ENCODE measurements at places on chromosomes 12 and 14.

- DNase-seq: no peak
Observed at GRCh38 chr14:80117876-80118275, 93.4 kb downstream of the DIO2 start.

DNA sequence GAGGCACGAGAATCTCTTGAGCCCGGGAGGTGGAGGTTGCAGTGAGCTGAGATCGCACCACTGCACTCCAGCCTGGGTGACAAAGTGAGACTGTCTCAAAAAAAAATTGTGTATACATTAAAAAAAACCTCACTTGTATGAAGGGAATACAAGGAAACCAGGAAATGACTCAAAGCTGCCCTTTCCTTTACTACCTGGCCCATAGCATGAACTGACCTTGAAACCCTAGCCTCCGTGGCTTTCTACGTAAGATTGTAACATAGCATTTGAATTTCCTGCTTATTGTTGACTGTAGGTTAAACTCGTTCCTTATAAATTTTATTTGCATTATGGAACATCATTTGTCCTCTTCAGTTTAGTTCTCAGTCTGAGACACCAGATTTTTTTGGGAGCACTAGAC lies 9.1 kb upstream of the DDX47 start:
- DNase-seq: no peak

GRCh38 chr14:60051721-60052221 lies 40.0 kb upstream of the PCNX4 start:
- no peak for DNase-seq

GRCh38 chr12:41293011-41293410 lies 104.9 kb downstream of the PDZRN4 start:
- no peak for DNase-seq

- no peak for DNase-seq
Observed at GRCh38 chr12:105219261-105220028, 16.5 kb downstream of the APPL2 start.

- DNase-seq: no peak
Observed at GRCh38 chr14:97022741-97023140, 225.6 kb downstream of the VRK1 start.

DNA sequence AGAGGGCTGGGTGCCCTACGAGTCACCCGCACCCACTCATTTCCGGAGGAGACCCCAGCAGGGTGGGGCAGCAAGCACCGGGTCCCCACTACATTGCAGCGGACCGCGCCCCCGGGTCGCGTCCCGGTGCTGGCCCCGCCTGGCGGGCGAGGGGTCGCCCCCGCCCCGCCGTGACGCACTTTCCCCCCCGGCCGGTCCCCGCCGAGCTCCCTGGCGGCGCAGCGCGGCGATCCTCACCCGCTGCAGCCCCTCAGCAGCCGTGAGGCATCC lies 106.1 kb downstream of the PRICKLE1 start:
- peak; percentile 28 for DNase-seq

- DNase-seq: no peak
Observed at GRCh38 chr14:74663884-74664283, 49.0 kb downstream of the AREL1 start.

GRCh38 chr14:60789656-60790055 lies 55.1 kb downstream of the MNAT1 start:
- no peak for DNase-seq

DNA sequence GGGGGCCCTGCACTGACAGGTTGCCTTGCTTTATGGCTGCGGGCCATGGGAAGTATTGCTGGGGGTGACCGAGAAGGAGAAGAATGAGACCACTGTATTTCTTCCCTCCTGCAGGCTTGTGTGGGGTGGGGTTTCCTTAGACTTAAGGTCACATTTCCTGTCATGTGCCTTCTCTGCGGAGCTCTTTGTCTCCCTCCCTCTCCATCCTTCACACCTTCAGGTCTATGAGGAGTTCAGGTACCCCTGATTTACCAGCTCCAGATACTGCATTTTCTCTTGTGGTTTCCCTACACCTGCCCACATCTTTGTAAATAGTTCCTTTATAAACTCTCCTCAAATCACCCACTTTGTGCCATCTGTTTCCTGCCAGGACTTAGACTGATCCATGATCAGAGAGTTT lies 3.6 kb downstream of the FNTB start:
- DNase-seq: peak; percentile 58

DNA sequence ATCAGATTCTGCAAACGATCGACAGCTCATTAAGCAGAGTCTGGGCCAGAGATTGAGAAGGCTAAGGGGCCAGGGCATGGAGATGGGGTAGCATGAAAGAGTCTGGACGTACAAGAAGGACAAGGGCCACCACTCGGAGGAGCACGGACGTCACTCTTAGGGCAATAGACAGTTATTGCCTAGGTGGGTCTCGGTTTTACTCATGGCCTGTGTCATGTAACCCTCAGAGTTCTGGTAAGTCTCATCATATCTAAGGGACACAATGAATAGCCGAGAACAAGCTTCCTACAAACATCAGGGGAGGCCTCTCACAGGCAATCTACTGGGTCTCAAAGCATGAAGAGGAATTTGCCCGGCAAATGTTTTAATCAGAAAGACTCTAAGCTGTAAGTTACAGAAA lies 30.4 kb upstream of the ITPK1 start:
- DNase-seq: no peak

GRCh38 chr12:53722450-53723041 lies 4.7 kb downstream of the CALCOCO1 start:
- DNase-seq: no peak

GRCh38 chr14:59964251-59965007 lies 44.5 kb downstream of the LRRC9 start:
- DNase-seq: no peak

DNA sequence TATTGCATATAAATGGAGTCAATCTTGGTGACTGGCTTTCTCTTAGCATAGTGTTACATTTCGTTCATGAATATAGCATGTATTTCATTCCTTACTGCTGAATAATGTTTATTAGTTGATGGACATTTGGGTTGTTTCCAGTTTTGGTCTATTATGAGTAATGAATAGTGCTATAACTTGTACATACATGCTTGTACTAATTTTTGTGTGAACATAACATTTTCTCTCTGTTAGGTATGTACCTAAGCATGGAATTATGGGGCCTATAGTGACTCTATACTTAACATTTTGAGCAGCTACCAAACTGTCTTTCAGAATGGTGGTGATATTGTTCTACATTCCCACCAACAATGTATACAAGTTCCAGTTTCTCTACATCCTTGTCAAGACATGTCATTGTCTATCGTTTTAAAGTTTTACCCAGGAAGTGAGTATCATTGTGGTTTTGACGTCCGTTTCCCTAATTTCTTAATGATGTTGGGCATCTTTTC lies 23.1 kb downstream of the ATP2A2 start:
- DNase-seq: no peak

GRCh38 chr12:25052914-25053211 lies 104.0 kb upstream of the BCAT1 start:
- DNase-seq: no peak

GRCh38 chr12:130083002-130083401 lies 79.3 kb upstream of the FZD10 start:
- no peak for DNase-seq

- no peak for DNase-seq
Observed at GRCh38 chr12:123696646-123697045, 15.5 kb upstream of the ATP6V0A2 start.

DNA sequence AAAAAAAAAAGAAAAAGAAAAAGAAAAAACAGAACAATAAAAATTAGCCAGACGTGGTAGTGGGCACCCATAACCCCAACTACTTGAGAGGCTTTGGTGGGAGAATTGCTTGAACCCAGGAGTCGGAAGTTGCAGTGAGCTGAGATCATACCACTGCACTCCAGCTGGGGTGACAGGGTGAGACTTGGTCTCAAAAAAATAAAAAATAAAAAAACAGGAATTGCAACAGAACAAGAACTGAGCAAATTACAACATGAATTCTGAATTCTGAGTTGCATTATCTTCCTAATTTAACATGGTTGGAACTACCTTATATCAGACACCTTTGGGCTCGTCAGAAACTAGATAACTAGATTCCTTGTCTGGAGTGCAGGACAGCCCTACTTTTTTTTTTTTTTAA lies 53.3 kb upstream of the NR2C1 start:
- DNase-seq: no peak

- DNase-seq: no peak
Observed at GRCh38 chr14:60695327-60695726, 28.8 kb downstream of the SIX4 start.

GRCh38 chr14:27078191-27078590 lies 480.4 kb upstream of the NOVA1 start:
- no peak for DNase-seq

GRCh38 chr14:72547999-72548398 lies 345.9 kb downstream of the DPF3 start:
- DNase-seq: no peak

DNA sequence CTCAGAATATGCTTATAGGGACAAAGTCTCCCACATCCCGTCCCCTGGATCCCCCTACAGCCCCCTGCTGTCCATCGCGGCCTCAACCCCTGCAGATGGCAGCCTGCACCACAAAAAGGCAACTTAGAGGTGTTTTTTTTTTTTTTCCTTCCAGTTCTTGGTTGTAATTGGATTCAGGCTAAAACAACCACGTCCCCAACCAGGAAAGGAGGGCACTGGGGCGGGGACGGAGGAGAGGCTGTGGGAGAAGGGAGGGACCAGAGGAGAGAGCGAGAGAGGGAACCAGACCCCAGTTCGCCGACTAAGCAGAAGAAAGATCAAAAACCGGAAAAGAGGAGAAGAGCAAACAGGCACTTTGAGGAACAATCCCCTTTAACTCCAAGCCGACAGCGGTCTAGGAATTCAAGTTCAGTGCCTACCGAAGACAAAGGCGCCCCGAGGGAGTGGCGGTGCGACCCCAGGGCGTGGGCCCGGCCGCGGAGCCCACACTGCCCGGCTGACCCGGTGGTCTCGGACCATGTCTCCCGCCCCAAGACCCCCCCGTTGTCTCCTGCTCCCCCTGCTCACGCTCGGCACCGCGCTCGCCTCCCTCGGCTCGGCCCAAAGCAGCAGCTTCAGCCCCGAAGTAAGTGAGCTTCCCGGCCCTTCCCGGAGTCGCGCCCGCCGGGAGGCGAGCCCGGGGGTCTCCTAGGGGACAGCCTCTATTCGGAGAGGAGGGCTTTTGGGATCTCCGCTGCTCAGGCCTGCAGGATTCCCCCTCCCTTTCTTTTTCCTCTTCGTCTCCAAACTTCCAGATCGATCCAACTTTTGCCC lies at the start of gene MMP14:
MMP14 (plus strand) TSS at position 285 of the 813 bp plus-strand sequence; CDS start at position 518, 233 bp downstream.
- no peak for DNase-seq

DNA sequence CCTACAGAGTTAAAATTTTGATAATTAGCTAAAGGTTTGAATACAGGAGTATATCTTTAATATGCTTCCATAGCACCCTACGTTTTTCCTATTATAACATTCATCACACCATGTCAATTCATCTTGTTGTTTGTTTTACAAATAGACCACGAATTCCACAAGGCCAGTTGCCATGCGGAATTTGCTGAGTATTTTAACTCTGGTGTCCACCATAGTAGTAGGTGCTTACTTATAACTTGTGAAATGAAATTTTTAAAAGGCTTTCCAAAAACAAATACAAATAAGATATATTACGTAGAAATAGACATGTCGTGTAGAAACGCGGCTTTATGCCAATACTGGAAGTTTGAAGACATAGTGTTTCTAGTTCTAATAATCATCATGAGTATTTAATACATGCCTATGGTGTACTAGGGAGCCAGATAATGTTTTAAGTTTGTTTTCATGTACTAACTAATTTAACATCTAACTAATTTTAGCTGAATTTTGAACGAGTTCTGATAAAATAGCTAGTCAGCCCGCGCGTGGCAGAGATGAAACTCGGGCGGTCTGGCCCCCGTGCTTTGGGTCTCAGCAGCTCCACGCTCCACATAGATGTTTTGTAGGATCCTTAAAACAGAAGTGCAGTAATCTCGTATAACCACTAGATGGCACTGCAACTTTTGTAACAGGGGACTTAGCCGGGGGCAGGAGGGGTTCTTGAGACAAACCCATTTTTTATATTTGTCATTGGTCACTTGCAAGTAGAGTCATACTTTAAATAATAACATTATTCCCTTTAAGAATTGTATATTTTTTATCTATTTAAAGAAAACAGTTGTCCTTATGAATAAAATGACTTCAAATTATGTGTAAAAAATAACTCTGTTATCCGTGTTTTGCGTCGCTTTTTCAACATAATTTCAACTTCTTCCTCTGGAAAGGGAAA lies 10.2 kb downstream of the CD69 start:
- DNase-seq: no peak

DNA sequence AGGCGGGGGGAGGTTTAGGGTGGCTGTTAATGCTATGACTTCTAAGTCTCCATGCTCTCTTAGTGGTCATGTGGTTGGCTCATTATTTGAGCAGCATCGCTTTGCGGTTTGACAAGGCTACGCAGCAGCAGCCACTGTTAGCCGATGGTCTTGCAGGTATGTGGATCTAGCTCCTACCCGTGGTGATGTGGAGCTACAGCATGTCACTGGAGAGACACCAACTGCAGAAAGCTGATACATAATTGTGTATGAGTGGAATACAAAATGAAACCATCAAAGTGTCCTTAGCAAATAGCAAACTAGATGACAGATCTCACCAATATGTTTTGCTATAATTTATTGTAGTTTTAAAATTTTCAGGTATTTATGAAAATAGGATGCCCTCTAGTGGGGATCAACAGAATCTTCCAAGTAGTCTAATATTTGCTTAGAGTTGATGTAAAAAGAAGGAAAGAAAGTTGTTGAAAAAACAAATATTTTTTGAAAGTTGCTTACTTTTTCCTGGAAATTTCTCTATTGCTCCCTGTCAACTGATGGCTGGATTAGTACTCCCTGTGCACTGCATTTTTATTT lies 94.9 kb downstream of the NAV3 start:
- no peak for DNase-seq

GRCh38 chr12:1907652-1908611 lies 10.5 kb downstream of the CACNA2D4 start:
- DNase-seq: peak; percentile 59

DNA sequence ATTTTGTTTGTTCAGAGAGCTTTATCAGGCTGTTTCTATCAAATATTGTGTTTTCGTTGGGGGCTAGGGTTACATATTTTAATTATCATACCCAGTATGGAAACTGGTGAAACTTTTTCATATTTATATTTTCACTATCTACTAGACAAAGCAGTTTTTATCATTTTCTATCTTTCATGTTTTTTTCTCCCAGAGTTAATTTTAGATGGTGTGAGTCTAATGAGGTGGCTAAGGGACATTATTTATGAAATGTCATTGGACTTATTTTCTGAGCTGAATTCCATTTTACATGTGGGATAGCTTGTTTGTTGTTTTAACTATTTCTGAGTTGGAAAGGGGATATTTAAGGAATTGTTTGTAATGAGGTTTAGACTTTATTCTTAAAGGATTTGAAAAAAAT lies 100.3 kb downstream of the TMTC2 start:
- no peak for DNase-seq

DNA sequence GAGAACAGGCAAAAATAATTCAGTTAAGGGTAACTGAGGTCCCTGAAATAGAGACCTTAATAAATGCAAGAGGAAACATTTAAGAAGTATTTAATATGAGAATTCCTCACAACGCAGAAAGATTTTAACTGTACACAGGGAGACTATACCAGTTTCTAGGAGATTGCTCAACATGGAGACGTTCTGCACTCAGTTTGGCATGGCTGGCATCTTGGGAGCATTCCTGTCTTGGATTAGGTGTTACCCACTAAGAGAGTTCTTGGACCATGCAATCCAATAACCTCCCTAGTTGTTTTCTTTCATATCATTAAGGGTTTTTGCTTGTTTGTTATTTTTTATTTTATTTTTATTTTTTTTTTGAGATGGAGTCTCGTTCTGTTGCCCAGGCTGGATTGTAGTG lies 302.4 kb downstream of the NELL2 start:
- DNase-seq: no peak

Data from hematopoietic multipotent progenitor cell (in vitro differentiated cells).